ENCODE measurements at places on chromosomes 2 and 18. TPM values are rescaled to one million over a fixed set of nuclear protein-coding genes. Genes with fewer than 3 reads are reported as not detected.

DNA sequence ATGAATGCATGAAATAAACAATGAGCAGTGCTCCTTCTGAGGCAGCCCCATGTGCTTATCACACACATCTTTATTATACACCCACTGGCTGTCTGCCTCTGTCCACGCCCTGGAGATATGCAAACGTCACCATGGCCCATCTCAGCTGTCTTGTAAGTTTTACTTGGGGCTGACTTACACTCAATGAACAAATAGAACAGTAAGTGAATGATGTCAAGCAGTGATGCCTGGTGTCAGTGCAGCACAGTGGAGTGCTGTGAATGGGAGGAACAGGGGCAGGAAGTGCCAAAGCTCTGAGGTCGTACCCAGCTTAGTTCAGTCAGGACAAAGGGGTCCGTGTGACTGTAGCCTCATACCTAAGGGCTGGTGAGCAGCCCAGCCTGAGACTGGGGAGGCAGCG is 659.5 kb upstream of the HS6ST1 start:
- DNase-seq = no peak

GRCh38 chr2:198374375-198375082 is 570.1 kb downstream of the PLCL1 start:
- peak; percentile 80 for DNase-seq

- DNase-seq = peak; percentile 43
These were observed 88.9 kb upstream of the SERPINE2 start for GRCh38 chr2:224127871-224128501.

DNA sequence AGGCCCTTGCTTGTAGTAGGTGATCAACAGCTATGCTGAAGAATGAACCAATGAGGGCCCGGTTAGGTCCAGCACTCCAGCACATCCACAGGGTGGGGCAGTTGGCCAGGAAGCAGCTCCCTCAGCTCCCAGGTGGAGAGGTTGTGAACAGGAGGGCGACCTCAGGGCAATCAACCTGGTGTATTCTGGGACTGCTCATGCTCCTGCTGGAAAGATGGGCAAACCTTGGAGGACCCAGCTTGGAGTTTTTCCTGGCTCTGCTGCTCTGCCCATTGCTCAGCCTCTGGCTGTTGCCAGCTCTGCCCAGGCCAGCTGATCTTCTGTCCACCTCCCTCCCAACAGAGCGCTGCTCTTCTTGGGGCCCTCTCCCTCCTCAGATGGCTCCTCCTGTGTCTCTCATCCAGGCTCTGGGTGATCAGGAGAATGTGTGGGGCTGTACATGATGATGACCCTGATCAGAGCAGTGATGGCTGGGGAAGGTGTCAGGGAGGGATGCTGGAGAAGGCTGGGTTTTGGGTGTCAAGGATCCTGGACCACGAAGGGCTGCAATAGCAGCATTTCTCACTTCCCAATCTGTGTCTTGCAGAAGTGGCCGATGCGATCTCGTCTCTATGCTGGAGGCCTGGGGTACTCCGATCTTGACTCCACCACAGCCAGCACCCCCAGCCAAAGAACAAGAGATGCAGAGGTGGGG is 3.4 kb downstream of the TCF23 start:
- DNase-seq = no peak

The POTEF gene
- not detected for total RNA-seq

- DNase-seq = peak; percentile 74
These were observed 58.9 kb downstream of the FAM168B start for GRCh38 chr2:131034122-131035051.

All from GM23248 (cell line).